Fibroblast of skin of abdomen (primary cell): ENCODE measurements at places on chromosomes 5 and 9.

GRCh38 chr5:167143716-167144115 is 1147.7 kb upstream of the WWC1 start:
- DNase-seq: no peak

- DNase-seq: no peak
These were observed 74.7 kb downstream of the PJA2 start for GRCh38 chr5:109335114-109335513.

DNA sequence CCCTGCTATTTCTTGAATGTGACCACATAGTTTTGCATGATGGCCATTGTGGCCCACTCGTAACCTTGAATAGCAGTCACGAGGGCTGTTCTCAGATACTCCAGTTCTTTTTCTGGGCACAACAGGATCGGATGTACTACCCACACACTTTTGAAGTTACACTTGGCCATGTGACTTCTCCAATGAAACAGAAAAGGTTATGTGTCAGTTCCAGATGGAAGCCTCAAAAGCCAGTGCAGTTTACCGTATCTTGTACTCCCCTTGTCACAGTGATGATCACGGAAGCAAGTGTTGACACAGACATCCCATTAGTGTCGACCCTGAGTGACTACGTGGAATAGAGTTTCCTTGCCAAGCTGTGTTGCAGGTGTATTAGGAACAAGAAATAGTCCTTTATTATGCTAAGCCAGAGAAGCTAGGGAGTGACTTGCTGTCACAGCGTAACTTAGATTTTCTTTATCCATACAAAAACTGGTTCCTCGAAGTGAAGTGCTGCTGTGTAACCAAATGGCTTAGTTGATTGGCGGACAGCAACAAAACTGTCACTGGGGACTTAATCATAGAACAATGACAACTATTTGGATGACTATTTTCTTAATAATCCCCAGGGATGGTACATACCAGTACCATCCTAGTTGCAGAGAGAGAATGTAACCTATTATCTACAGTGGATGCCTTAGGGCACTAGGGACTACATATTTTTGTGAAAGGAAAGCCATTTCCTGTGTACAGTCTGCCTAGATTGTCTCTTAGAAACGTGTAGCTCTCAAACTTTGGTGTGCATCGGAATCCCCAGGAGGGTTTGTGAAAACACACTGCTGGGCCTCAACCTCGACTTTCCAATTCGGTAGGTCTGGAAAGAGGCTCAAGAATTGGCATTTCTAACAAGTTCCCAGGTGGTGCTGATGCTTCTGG is 90.1 kb upstream of the DMRT1 start:
- peak; percentile 46 for DNase-seq

- DNase-seq: no peak
These were observed 1.8 kb downstream of the AQP3 start for GRCh38 chr9:33445389-33446239.

DNA sequence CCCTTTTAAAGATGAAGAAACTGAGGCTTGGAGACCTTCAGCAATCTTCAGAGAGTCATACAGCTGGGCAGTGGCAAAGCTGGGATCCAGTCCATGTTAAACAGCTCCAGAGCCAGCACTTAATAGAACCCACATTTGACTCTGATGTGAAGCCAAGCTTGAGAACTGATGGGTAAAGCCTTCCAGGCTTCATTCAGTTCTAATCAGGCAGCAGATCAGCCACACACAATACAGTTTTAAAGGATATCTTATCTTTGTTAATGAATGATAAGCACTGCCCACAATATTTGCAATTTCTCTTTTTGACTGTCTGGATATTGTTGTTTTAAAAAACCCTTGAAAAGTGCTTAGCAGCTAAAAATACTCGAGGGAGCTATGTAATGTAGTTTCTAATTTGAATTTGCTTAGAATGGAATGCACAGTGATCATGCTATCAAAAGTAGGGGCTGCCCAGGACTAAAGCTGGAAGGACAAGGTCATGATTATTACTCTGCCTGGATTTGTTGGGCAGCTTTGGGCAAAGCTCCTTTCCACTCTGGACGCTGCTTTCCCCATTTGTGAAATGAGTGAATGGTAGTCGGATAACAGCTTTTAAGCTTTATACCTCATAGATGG is 31.3 kb upstream of the HTR4 start:
- no peak for DNase-seq
